ENCODE measurements at places on chromosomes 16 and 17. TPM values are rescaled to one million over a fixed set of nuclear protein-coding genes. Genes with fewer than 3 reads are reported as not detected.

CD300LB gene
- total RNA-seq: not detected

TBX2 gene
- 35.6 TPM for total RNA-seq

KRTAP2-1 gene
- total RNA-seq: not detected

MARCHF10 gene
- total RNA-seq: 0.39 TPM

EME1 gene
- 15.3 TPM for total RNA-seq

WFIKKN1 gene
- 2.0 TPM for total RNA-seq

WNT9B gene
- not detected for total RNA-seq

GNG13 gene
- 0.23 TPM for total RNA-seq

DHRS7C gene
- not detected for total RNA-seq

APOH gene
- 1.2 TPM for total RNA-seq

HP gene
- total RNA-seq: 7.0 TPM

Measured in Panc1 (cell line).